Fibroblast of skin of right biceps (primary cell): ENCODE measurements at places on chromosomes 16 and 17.

DNA sequence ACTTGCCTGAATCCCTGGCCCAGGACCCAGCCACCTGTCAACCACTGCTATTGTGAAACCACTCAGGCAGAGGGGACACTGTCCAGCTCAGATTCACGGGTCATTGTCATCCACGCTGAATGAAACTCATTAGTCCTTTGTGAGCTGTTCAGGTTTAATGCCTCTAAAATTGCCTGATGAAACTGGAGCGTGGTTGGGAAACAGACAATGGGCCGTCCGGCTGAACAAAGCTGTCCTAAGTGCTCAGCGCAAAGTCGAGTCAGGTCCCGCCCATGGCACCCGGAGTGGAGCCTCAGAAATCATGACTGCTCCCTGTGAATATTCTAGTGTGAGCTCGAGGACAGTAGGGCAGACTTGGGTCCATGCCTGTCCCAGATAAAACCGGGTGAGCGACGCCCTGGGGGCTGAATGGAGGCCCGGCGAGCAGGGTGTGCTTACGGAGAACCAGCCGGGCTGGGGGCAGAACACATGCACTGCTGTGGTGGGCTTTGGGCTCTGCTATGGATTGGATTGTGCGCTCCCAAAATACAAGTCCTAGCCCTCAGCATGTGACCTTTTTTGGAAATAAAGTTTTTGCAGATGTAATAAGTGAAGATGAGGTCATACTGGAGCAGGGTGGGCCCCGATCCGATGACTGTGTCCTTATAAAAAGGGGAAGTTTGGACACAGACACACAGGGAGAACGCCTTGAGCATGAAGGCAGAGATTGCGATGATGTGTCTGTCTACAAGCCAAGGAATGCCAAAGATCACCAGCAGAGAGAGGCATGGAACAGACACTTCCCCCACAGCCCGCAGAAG, 12.9 kb upstream of the CMIP start:
- peak; percentile 84 for DNase-seq

GRCh38 chr17:5531085-5531418, 44.7 kb downstream of the MIS12 start:
- no peak for DNase-seq

DNA sequence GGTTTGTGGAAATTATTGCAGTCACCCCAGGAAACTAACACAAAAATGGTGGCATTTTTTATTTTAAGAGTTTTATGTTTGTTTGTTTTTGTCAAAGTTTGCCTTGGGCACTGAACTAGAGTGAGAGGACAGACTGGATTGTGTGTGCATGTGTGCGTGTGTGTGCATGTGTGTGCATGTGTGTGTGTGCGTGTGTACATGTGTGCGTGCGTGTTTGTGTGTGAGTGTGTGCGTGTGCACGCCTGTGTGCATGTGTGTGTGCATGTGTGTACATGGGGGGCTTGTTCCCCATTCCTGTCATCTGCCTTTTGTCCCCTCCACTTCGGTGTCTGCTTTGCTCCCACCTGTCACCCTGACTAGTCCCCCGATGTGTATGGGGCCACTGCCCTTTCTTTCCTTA, 32.5 kb downstream of the MGAT5B start:
- DNase-seq: no peak

- DNase-seq: no peak
Observed at GRCh38 chr16:4028144-4028543, 88.1 kb downstream of the ADCY9 start.

- peak; percentile 27 for DNase-seq
Observed at GRCh38 chr16:71537643-71538042, 11.4 kb downstream of the CHST4 start.

DNA sequence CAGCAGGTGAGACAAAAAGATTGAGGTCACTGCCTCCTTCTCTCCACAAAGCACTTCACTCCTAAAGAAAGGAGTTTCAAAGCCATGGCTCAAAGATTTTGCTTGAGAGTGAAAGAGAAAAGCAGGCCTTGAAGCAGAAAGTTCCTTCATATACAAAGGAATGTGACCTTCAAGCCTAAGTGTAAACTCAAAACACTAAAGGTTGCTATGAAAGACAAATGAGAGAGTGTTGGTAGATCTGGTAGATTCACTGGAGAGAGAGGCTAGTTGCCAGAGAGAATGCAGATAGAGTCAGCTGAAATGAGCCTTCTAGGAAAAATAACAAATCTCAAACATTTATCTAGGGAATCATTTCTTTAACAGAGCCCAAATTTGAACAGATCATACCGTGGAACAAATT, 305.2 kb downstream of the CDH8 start:
- DNase-seq: no peak

DNA sequence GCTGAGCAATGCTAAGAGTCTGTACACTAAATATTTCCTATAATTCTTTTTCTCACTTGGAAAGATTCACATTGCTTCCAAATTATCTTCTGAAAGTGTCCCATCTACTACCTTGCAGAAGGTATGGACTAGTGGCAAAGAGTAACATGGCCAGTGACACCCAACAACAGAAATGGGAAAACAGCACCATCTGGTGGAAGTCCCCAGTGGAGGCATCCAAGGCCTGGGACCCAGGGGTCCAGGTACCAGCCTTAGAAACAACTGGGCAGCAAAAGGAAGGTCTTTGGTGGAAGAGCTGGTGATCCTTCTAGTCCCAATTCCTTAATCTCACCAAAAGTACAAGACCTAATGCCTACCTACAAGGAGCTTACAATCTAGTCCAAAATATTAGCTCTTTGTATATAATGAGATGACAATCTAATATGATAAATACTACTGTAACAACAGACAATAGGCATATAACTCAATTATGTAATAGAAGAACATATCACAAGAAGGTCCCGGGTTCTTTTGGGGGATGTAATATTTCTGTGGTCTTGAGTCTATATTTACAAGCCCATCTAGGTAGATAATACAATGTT, 55.3 kb downstream of the SKAP1 start:
- DNase-seq: no peak

- DNase-seq: no peak
Observed at GRCh38 chr17:41429667-41430066, 5.3 kb upstream of the KRT37 start.
